ENCODE measurements at places on chromosomes 7 and 10.

DNA sequence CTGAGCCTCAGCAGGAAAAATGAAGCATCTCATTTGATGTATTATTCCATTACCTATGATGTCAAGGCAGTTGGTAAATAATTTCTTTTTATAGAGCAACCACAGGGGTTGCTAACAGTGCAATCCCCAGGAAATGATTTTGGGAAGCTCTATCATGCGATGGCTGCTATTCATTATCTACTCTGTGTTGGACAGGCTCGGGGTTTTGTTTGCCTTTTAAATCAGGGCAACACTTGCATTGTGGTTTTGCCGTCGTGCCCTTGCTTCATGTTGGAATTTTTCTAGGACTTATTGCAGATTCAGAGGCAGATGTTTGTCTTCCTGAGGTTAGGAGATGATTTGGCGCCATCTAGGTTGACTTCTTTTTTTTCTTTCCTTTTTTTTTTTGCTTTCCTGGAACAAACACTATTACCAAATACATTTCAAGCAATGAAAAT, 128.4 kb downstream of the BICC1 start:
- DNase-seq: no peak

DNA sequence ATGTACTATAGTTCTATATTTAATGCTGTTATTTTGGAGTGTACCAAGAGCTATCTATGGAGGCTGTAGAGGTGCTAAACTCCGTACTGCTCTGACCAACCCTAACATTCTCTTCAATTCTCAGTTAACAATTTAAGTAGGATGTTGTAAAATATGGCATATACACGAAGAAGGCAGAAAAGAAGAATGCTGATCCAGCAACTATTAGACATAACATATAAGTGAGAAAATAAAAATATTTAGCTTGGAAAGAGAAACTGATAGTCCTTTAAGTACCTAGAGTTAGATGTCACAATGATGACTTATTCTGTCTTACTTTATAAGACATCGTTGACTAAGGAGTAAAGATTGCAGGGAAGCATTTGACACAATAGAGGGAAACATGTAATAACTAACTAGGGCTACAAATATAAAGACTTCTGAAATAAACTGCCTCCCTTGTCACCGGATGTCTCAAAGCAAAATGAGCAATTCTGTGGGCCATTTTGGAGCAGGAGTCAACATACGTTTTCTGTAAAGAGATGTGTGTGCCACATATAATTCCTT, 159.5 kb downstream of the CPEB3 start:
- DNase-seq: no peak

DNA sequence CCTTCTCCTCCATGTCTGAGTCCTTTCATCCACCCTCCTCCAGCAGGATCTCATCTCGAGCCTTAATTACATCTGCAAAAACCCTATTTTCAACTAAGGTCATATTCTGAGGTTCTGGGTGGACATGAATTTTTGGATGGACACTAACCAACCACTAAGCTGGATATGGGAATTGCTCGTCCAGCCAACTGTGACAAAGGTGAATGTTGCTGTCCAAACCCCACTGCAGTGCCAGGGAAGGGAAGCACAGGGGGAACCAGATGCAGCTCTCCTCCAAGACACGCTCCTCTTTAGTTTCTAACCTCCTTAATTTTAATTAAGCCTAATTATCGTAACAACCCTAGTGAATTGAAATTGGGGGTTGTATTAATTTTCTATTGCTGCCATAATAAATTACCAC, 65.1 kb upstream of the EBF3 start:
- DNase-seq: no peak

DNA sequence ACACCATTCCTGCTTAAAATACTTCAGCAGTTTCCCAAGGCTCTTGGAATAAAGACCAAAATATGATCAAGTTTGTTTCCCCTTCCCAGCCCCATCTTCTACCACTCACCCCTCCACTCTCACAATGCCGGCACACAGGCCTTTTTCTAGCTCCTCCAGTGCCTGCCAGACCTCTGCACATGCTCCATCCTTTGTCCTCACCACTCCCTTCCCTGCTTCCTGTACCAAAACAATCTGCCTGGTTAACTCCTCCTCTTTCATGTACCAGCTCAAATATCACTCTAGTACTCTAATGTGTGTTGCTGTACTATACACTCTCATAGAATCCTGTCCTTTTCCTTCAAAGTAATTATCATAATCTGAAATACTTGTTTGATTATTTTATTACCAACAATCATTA, 19.4 kb downstream of the SCRN1 start:
- no peak for DNase-seq

- DNase-seq: no peak
Observed at GRCh38 chr7:115676080-115676479, 354.5 kb downstream of the TFEC start.

GRCh38 chr10:122075171-122075570, 86.2 kb downstream of the TACC2 start:
- DNase-seq: no peak

DNA sequence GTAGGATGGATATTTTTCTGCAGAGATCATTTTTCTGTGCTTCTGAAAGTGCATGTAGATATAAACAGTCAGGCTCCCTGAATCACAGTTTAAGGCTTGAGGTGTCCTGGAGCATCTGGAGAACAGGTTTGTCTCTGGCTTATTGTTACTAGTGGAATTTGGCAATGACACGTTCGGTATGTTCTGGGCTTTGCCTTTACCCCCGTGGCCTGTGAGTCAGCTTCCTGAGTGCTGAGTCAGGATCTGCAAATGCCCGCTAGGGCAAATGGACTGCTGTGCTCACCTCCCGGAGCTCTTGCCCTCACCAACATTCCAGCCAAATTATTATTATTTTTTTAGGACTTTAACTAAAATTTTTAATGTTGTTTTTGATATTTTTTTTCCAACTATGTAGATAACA, 192.5 kb upstream of the PRSS1 start:
- no peak for DNase-seq

- DNase-seq: peak; percentile 34
Observed at GRCh38 chr10:102188298-102188940, 36.2 kb downstream of the NOLC1 start.

- no peak for DNase-seq
Observed at GRCh38 chr10:47024046-47024322, 112.8 kb downstream of the PTPN20 start.

- DNase-seq: no peak
Observed at GRCh38 chr7:99693427-99694200, 13.8 kb upstream of the CYP3A5 start.

- no peak for DNase-seq
Observed at GRCh38 chr7:157474685-157475084, 137.9 kb downstream of the DNAJB6 start.

GRCh38 chr7:32318300-32319011, 171.7 kb downstream of the LSM5 start:
- DNase-seq: no peak

GRCh38 chr7:32074787-32075585, 4.8 kb upstream of the PDE1C start:
- no peak for DNase-seq

DNA sequence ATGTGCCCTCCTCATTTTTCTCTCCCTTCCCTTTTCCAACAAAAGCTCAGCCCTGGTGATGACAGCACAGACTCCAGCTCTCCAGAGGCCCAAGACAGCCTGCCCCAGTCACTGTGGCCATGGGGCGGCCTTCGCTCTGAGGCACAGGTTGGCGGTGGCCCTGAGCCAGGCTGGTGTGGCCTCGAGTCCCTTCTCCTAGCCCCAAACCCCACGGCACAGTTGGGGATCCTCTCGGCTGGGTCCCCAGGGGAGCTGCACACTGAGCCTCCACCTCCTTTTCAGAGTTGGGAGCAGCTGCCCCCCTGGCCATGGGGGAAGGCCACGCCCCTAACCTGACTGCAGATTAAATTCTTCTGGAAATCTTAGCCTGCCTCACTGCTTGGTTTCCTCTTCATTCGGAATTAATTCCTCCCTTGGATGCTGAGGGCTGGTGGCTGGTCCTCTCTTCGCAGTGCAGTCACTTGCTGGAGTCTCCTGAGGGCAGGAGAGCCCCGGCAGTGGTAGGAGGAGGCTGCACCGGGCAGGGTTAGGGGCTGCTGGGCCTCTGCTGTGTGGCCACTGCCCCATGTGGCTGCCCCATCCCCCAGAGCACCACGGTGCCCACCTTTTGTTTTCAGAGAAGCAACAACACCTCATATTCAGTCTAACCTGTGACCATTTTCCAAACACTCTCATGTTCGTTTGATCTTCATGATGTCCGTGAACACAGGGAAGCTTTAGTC, 426.6 kb downstream of the DNAJB6 start:
- no peak for DNase-seq

- DNase-seq: no peak
Observed at GRCh38 chr7:53604201-53604600, 568.8 kb downstream of the POM121L12 start.
